ENCODE measurements at places on chromosomes 2 and 18.

DNA sequence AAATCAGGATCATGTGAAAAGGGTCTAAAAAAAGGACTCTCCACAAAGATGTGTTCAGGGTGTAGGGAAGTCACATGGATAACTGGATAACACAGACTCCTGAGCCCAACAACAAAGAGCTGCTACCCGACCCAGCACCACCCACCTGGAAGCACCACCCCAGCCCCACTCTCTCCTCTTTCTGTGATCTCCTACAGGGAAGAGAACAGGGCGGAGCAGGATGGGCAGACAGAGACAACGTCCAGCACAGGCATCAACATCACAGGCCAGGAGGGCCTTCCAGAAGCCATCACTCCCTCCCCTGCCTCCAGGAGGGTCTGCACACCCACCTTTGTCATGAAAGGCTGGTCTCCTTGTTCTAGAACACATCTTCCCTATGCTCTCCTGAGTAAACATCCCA is 1.3 kb upstream of the CIB4 start:
- no peak for DNase-seq

DNA sequence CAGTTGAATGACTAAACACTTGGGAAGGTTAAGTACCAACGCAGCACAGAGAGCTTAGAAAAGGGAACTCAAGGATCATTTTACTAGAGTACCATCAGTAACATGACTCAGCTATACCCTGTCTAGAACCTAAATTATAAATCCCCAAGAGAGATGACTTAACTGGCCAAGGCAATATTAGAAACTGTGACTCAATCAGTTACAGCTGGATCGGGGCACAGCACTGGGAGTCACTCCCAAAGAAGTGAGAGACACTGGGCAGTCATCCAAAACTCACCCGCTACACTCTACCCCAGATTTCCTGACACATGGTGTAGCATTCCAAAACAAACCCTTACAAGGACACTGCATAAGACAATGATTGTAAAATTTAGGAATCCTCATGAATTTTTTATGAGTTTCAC is 17.7 kb downstream of the IWS1 start:
- DNase-seq = no peak

GRCh38 chr2:150591496-150592285 is 104.2 kb upstream of the RND3 start:
- DNase-seq = no peak

- DNase-seq = no peak
Observed at GRCh38 chr2:187994464-187995331, 297.0 kb upstream of the GULP1 start.

DNA sequence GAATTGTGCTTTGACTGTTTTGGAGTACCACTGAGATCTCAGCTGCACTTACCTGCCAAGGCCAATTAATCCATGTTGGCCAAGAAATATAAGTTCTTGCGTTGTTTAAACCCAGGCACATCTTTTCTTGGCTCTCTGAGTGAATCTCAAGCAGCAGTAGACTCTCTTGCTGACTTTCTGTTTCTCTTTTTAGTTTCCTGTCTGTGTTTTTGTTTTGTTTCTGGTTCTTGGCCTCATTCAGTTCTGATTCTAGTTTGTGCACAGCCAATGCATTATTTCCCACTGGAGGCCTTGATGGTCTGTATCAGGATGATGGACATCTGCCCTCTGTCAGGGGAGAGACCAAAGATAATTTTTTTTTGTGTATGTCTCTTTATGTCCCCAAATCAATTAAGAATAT is 379.4 kb downstream of the CDH2 start:
- DNase-seq = no peak

GRCh38 chr18:47987388-47987699 is 56.9 kb upstream of the SMAD2 start:
- no peak for DNase-seq

GRCh38 chr2:60499651-60500265 is 53.7 kb downstream of the BCL11A start:
- DNase-seq = no peak

DNA sequence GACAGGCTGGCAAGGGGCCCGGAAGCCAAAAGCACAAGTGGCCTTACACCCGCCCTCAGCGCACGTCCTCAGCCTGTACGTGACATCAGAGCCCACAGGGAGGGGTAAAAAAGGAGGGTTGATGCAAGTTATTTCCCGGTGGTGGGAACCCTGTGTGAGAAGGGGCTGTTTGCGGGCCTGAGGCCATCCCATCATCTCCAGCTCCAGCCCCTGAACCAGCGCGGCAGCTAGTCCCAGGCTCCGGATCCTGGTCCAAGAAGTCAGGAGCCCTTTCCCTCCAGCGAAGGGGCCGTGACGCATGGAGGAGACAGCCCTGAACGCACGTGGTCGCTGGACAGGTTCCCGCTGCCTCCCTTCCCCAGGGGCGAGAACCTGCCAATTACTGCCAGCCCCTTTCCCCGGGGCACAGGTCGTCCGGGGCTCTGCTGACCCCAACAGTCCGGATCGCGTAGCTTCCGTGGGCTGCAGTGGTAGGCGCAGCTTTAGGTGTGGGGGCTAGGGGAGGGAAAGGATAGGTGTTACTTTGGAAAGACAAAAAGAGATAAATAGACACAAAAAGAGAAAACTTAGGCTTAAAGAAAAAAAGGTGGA is 1.3 kb upstream of the LRP2 start:
- DNase-seq = no peak

All from stimulated activated CD4-positive, alpha-beta T cell treated with anti-CD3 and anti-CD28 coated beads, Interleukin-12 subunit alpha, Interleukin-12 subunit beta, amount 100 ng/mL, for 24 hours (primary cell).